ENCODE measurements at places on chromosomes 4 and X.

DNA sequence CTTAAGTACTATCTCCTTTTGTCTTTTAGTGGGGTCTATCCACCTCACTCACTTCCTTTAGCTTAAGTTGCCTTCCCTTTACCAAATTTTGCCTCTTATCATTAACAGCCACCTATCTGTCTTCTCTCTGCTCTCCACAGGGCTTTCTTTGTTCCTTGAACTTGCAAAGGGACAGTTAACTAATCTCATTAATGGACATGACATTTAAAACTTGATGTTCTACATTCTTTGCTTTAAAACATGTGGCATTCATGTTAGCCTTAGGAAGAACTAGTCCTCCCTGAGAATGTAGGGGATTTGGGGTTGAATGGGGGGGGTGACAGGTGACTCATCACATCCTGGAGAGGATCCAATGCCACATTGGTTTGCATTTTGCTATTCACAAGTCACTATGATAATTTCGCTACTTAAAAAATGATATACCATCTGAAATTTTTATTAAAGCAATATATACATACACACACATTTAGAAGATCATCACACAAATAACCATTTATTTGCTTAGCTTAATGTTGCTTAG is 41.0 kb upstream of the DMD start:
- peak; percentile 0 for DNase-seq

- no peak for DNase-seq
Observed at GRCh38 chrX:110915570-110915969, 120.0 kb upstream of the CHRDL1 start.

DNA sequence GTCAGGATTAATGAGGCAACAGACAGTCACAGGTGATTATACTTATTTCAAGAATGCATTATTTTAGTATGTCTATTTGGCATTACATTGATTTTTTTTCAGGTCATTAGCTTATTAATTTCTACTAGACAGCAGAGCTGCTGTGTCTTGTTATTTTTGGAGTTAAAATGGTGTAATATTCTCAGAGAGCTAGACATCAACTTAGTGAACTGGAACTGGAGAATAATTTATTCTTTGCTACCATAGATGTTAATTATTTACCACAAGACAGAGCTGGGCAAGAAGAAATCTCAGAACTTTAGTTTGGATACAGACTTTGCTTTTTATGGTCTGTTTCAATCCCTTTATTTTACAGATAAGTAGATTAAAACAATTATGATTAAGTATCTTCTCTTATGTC is 10.2 kb upstream of the HPGD start:
- DNase-seq = no peak

- DNase-seq = no peak
Observed at GRCh38 chr4:141309874-141310273, 89.2 kb downstream of the ZNF330 start.

- no peak for DNase-seq
Observed at GRCh38 chr4:184849185-184849584, 23.4 kb upstream of the ACSL1 start.

- DNase-seq = peak; percentile 30
Observed at GRCh38 chrX:151359931-151360871, 36.8 kb upstream of the VMA21 start.

GRCh38 chr4:105871997-105872396 is 23.3 kb upstream of the NPNT start:
- no peak for DNase-seq

DNA sequence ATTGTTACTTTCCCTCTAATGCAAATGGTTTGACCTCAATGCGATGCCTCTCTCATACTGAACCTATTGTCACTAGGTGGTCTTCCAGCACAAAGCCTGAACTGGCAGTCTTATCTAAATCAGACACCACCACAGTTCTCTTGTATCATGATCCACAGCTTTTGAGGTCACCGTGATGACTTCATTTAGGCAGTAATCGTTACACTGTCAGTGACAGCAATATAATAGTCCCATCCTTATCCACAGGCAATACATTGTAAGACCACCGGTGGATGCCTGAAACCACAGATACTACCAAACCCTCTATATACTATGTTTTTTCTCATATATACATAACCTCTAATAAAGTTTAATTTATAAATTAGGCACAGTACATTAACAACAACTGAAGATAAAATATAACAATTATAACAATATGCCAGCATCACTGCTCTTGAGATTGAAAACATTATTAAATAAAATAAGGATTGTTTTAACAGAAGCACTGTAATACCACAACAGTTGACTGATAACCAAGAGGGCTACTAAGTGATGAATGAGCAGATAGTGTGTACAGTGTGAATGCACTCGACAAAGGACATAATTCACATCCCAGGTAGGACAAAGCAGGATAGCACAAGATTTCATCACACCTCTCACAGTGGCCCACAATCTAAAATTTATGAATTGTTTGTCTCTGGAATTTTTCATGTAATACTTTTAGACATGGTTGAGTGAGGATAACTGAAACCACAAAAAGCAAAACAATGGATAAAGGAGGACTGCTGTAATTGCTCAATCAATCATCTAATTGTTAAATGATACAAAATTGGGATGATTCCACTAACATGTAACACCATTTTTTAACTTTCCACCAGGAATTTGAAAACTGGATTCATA is 419.4 kb downstream of the CENPC start:
- DNase-seq = no peak

DNA sequence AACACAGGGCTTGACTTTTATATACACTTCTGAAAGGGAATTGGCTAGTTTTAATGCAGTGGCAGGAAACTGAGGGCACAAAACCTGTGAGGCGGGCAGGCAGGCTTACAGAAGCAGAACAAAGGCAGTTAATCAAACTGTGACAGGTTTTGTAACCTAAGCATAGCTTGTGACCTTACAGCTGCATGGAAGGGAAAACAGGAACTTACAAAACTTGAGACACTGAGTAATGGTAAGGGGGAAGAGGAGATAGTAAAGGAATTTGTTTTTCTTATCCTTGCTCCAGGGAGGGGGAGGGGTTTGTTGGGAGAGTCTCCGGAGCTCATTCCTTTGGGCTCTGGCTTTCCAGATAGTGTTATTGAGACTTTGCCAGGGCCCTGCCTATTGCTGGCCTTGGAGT is 55.6 kb downstream of the SLITRK4 start:
- peak; percentile 13 for DNase-seq

- no peak for DNase-seq
Observed at GRCh38 chr4:8028884-8029568, 89.4 kb upstream of the AFAP1 start.

DNA sequence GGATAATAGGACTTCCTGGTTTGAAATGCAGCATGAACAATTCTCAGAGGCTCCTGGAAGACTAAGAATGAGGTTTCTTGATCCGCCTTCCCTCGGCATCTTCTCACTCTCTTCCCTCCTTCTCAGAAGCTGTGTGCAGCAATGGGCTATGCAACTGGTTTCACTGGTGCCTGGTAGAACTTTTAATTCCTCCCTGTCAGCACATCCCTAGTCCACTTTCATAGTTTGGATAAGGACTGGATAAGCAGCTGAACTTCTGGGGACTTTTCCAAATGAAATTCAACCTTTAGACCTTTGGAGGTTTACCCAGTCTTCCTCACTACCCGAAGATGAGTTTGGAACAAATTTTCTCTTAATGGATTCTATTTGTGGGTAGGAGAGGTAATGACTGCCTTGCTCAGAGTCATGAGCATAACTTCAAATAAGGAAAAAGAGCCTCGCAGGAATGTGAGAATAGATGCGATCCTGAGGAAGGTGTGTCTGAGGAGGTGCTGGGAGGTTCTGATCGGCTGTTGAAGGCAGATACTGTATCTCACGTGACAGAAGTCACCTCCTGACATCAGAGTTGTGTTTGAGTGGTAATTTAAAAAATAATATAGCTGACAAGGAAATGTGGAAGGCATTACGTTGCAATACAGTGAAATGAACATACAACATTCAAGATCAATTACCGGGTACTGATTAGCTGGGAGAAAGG is 56.0 kb upstream of the HAND2 start:
- DNase-seq = no peak

DNA sequence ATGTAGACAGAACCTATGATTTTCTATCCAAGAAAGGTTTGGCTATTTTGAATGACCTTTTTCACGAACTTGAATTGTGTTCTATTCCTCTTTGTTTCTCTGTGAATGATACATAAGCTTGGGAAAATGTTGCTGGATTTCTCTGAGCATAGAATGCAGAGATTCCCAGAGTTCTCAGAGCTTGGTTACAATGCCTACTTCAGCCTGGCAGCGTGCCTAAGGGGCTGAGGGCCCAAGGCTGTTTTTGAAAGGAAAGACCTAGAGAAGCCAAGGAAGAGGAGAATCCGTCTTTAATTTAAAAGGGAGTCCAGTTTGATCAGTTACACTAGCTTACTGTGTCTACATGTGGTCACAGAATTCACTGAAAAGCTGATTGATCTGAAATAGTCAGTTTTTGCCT is 55.3 kb upstream of the CXorf51B start:
- DNase-seq = no peak

- DNase-seq = no peak
Observed at GRCh38 chr4:53507671-53508286, 83.5 kb downstream of the LNX1 start.

- DNase-seq = peak; percentile 12
Observed at GRCh38 chrX:14899607-14900006, 26.4 kb downstream of the MOSPD2 start.

GRCh38 chr4:12399781-12400180 is 971.1 kb upstream of the HS3ST1 start:
- peak; percentile 15 for DNase-seq

- no peak for DNase-seq
Observed at GRCh38 chr4:134650461-134650860, 448.9 kb upstream of the PABPC4L start.

GRCh38 chr4:28682847-28683246 is 1822.2 kb downstream of the STIM2 start:
- no peak for DNase-seq

DNA sequence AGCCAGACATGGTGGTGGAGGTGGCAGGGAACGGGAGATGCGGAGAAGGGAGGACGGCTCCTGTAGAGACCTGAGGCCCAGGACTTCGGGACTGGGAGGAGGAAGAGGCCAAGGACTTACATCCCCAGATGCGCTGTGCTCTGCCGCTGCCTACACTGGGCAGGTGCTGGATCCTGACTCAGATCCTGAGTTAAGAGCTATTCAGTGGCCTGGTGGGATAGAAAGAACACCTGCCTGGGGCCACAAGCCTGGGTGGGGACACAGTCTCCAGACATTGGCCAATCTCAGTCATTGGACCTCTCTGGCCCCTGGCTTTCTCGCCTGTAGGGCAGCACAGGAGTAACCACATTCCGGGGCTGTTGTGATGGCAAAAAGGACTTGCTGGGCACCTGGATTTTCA is 10.9 kb upstream of the MSX1 start:
- DNase-seq = no peak

DNA sequence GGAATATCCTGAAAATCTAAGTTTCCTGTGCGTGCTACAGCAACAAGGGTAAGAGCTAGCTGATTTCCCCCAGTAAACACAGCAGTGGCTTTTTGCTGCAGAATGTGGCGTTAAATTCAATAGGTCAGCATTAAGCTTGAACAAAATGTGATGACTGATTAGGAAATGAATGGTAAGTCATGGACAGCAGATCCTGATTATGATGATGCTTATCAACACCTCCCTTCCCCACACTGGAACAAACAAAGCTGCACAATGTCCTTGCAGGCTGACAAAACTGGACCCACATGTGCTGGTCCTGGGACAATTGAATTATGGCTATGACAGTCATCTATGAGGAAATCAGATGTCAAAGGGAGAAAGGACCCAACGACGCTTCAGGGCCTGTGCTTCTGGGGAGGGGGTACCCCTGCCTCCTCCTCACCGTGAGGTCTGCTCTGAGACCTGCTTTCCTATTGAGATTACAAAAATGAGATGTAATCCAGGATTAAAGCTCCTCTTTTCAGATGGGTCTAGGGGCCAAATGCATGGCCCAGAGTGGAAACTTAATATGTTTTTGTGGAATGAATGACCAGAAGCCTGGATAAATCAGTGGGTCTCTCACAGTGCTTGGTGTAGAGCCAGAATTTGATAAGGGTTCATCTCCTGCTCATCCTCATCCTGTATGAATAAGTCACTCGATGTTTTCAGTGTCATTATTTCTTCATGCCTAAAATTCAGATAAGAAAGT is 32.0 kb upstream of the BOD1L1 start:
- no peak for DNase-seq

DNA sequence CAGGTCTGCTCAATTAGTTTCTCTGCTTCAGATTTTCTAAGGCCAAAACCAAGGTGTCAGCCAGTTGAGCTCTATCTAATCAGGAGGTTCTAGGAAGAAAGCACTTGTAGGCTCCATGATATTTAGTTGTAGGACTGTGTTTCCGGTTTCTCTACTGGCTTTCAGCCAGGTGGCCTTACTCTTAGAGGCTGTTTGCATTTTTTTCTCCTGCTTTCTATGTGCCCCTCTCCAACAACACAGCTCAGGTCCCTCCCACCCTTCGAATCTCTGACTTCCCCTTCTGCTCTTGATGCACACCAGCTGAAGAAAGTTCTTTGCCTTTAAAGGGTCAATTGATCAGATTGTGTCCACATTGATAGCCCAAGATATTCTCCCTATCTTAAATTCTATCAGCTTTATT is 245.2 kb downstream of the RAB28 start:
- no peak for DNase-seq

- no peak for DNase-seq
Observed at GRCh38 chrX:67998540-67998939, 434.8 kb downstream of the OPHN1 start.

DNA sequence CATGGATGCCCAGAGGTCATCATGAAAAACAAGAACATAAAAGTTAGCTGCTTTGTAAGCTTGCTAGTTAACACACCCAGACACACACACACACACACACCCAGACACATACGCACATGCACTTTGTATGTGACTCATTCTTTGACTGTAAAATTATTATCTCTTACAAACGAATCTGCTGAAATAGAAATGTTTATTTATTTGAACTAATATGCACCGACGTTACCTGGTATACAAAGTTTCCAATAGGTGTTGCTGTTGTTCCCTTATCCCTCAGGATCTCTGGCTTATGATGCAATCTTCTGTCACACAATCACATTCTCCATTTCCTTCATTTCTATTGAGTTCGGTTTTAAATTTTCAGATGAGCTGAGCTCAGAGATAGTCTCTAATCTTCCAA is 209.3 kb downstream of the PTTG2 start:
- no peak for DNase-seq

GRCh38 chr4:676871-677235 is 2.5 kb downstream of the MYL5 start:
- no peak for DNase-seq

- no peak for DNase-seq
Observed at GRCh38 chrX:120331116-120331515, 19.9 kb upstream of the TMEM255A start.

GRCh38 chr4:73650250-73650649 is 30.0 kb upstream of the RASSF6 start:
- no peak for DNase-seq

- peak; percentile 49 for DNase-seq
Observed at GRCh38 chr4:184100297-184100885, 117.3 kb downstream of the ENPP6 start.

GRCh38 chr4:86532851-86533250 is 61.3 kb upstream of the PTPN13 start:
- no peak for DNase-seq

- peak; percentile 68 for DNase-seq
Observed at GRCh38 chrX:73855546-73855945, 292.5 kb downstream of the CHIC1 start.
